D341Med (cell line): ENCODE measurements at places on chromosomes 5 and 9.

DNA sequence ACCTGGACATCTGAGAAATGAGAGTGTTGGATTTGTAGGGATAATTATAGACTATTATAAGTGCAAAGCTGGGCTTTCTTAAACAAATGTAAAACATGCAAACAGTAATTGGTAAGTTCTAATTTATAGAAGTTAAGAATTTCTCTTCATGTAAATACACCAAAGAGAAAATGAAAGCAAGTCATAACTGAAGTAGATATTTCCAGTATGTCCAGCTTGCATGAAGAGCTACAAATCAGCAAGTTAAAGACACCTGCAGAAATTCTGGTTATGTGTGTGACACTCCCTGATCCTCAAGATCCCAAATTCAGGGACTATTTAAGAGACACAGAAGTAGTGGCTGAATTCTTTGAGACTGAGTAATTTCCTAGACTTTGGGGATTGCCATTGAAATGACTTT lies 308.9 kb downstream of the TLE4 start:
- DNase-seq = no peak

DNA sequence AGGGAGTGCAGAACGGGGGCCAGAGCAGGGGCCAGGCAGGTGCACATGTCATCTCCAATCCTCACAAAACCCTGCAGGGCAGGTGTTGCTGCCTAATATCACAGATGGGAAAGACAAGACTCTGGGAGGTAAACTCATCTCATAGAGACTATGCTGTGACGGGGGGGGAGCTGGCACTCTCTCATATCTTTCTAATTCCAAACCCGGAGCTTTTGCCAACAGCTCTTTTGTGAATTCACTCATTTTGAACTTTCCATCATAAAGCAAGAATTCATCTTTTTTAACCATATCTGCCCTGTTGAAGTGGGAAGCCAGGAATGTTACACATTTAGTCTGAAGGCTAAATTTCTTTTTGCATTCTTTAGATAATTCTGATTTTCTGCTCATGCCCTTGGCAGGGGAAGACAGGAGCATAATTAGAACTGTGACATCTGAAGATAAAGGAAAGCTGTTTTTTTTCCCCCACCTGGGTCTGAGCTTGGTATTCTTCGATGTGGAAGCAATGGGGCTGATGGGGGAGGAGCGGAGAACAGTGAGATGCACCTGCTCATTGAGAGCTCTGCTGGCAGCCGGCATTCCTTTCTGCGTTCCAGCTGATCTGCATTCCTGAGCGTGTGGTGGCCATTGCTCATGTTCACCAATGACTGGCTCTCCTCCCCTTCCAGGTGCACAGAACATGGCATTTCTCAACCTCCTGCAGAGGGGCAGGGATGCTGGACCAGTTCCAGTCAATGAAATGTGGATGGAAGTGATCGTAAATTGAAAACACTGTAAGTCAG lies 159.2 kb downstream of the NSG2 start:
- DNase-seq = no peak

GRCh38 chr5:96176022-96176421 lies 214.4 kb upstream of the ELL2 start:
- no peak for DNase-seq

DNA sequence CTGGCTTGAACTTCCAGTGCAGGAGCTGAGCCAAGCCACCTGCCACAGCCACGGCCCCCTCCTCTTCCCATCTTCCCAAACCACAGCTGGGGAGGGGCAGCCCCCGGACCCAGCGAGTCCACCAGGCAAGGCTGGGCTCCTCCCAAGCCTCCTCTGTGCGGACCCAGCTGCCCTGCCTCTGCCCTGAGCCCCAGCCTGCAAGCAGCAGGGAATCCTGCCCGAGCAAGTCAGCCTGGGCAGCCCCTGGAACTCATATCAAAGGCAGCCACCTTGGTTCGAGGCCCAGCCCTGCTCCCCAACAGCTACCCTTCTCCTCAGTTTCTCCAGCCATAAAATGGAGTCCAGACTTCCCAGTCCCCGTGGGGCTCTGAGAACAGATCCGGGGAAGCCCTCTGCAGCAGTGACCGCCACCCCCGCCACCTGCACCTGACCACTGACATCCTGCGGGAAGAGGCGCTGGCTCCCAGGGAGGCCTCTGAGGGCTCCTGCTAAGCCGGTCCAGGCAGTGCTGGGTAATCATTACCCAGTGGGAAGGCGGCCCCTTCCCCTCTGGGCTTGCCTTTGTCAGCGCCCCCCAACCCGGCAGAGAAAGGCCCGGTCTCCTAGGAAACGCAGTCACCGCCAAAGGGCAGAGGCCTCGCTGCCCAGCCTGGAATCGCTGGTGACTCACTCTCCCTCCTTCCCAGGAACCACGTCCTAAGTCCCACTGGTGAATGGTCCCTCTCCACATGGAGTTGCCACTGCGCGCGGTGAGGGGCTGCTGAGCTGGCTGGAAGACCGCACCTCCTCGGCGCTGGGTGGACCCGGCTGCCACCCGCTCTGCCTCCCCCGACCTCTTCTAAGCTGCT lies 1.5 kb downstream of the VAV2 start:
- DNase-seq = no peak

- DNase-seq = no peak
These were observed 3.7 kb downstream of the C9 start for GRCh38 chr5:39360471-39361111.

DNA sequence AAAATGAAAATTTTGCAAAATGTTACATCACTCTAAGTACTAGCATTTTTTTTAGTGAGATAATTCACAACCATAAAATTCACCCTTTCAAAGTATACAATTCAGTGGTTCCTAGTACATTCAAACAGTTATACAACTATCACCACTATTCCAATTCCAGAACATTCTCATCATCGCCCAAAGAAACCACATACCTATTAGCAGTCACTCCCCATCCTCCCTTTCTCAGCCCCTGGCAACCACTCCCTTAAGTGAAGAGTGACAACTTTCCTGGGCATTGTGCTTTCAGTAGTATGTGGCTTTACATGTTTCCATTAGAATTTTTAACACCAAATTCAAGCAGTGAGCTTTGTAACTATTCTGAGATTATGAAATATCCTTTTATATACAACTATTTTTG lies 81.4 kb downstream of the RASEF start:
- no peak for DNase-seq

DNA sequence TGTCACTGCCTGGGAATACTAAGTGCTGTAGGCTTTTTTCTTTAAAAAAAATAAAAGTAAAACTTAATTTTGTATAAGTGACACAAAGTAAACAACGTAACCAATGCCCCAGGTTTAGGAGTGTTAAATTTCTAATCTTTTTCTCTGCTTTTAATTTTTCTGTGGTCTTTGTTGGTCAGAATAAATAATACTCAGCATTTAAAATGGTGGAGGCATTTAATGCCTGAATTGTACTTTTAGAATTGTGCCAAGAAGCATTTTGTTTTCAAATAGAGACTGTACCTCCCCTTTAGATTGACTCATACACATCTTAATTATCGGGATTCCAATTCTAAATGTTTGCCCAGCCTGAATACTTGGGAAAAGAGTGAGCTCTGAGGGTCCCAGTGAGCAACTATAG lies 1.6 kb downstream of the DMXL1 start:
- no peak for DNase-seq

DNA sequence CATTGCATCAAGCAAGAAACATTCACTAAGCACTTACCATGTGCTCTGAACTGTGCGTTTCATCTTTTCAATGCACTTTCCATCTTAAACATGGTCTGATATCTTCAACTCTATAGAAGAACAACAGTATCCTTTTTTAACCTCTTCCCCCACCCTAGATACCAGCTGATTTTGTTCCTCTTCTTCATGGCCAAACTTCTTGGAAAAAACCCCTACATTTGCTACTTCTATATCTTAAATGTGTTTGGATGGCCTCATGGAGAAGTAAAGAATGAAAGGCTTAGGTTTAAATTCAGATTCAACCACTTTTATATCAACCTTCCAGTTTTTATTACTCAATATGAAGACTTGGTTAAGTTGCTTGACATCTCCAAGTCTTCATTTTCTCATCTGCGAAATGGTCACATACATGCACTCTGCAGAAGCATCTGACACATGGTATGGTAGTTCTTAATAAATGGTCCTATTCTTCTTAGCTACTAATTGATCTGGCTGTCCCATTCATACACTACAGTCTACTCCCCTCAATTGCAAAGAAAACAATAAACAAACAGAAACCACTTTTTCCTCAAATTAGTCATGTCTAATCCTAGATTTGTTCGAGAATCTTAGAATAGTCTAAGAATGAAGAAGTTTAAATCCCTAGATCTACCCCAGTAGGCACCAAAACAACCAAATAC lies 59.4 kb downstream of the FYB1 start:
- no peak for DNase-seq

DNA sequence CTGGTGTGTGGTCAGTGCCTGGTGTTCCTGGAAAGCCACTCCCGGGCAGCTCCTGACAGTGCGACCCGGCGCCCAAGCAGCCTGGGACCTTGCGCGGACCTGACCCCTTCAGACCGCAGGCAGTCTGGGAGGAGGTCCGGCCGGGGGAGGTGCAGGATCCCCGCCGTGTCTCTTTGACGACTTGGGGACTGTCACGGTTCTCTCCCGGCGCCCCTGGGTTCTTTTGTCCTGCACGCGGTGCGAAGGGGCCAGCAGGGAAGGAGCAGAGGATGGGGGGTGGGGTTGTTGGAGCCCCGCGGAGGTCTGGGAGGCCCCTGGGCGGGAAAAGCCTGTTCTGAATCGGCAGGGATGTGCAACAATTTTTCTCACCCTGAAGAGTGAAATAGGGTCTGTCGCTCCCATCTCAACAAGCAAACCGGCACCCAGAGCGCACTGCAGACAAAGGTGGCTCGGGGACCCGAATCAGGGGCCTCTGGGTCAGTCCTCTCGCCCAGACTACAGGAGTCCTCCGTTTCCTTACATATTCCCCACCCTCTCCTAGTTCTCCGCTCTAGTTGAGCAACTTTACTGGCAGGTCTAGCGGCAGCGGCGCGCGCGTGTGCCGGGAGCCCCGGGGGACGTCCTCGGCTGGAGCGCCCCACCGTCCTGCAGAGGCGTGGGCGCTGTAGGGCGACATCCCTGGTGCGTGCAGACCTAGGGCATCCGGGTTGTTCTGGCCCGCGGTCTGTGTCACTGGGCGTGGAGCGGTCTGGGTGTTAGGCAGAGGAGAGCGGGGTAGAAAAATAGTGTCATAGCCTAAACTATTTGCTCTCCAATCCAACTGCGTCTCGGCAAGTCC lies 1.2 kb downstream of the VCAN start:
- peak; percentile 71 for DNase-seq

DNA sequence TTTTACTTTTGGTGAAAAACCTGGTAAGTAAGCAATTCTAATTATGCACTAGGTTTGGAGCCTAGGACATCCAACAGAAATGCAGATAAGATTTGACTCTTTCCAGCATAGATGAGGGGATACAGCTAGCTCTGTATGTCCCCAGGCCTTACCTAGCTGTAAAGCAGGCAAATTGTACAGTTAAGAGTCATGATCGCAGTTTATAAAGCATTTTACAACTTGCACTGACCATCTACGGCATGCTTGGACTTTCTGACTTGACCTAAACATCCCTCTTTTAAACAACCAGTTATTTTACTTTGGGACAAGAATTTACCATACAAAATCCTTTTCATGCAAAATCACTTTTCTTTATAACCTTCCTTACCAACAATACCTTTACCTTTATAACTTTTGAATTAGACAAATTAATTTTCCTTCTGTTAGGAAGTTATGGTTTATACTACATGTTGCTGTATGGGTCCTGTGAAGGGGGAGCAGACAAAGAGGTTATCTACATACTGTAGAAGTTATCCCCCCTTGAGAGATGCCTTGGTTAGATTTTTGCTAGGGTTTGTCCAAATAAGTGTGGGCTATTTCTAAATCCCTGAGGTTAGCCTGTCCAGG lies 36.8 kb downstream of the FGD3 start:
- DNase-seq = no peak

- no peak for DNase-seq
These were observed 5.6 kb downstream of the FER start for GRCh38 chr5:108753331-108753730.

DNA sequence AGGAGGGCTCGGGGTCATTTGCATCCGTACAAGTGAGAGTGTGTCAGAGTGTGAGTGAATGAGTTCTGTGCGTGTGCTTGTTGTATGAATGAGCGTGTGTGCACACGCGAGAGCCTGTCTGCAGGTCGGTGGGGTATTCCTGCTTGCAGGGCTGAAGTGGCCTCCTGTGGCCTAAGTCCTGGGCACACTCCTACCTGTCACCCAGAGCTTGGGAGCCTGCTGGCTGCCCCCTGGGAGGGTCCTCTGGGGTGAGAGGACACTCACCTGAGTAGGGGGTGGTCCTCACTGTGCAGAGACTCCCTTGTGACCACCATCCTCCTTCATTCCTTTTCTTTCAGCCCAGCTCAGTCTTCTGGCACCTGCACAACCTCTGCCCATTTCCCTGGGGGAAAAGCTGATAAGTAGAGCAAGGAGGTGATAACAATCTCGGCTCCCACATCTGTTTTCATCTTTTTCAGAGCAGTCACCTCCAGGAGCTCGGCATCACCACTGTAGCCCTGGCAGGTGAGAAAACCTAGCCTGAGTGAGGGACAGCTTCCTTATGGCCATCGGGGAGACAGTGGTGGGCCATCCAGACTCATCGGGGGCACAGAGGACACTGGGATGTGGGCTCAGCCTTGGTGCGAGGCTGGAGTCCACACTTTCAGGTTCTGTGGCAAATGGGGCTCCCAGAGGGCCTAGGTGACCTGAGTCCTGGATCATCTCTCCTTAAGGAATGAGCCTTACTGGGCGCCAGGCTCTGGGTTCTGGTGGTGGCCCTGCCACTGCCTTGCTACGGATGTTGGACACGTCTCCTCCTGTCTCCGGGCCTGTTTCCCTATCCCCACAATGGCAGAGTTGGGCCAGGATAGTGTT lies 38.7 kb upstream of the SYNPO start:
- no peak for DNase-seq

DNA sequence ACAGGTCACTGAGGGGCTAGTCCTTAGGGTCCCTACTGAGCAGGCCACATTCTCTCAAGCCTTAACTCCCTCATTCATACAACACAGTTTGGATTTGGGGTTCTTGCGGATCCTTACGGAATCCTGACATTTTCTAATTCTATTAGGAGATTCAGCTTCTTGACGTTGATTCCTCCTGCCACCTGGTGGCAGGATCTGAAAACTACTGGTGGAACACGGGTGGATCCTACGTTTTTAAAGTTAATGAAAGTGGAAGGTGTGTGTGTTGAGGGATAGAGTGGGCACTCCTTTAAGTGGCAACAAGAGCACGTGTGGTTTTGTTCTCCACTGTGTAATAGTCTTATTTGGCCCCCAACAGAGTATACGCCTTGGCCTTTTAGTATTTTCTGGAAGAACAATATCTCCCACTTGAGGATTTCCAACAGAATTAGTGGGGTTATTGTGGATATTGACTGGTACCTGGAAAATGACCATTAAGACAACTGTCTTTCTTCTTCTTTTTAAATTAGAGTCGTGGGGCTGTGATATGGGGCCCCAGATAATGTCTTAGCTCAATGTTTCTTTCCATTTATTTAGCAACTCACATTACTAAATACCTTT lies 25.2 kb downstream of the SLC28A3 start:
- peak; percentile 68 for DNase-seq
